ENCODE measurements at places on chromosomes 1 and 21.

DNA sequence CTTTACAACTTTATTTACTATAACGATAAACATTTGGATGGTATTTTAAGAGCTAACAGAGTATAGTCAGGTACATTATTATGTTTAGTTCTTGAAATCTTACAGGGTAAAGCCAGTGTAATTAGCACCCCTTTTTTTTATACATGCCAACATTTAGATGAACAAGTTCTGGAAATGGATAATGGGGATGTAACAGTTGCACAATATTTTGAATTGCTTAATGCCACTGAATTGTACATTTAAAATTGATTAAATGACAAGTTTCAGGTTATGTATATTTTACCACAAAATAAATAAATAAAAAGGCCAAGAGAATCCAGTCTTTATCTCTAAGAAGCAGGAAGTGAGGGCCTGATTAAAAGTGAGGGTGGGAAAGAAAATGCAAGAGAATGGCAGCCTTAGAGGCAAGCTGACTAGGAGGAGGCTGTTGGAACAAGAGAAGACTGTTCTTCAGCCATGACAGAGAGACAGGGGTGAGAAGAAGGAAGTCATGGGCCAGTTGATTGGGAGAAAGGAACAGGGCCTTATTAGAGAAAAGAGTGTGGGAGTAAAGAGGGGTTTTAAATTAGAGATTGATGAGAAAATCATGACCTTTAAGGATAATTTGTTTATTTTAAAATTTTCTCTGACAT is 49.9 kb upstream of the TNFSF18 start:
- no peak for DNase-seq

DNA sequence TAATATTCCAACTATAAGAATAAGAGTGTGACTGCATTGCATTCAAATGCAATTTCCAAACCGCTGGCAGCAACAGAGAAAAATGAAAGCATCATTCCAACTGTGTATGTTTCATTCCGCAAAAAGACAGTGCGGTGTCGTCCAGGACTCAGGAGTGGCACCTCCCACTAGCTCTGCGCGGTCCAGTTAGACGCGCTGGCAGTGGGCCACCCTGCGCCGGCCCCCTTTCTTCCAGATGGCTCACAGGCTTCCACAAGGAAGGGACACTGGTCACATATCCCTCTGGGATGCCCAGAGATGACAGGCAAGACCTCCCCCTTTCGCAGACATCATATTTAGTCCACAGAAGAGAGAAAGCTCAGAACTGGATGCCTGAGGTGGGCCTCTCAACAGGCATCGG is 11.9 kb downstream of the WRAP73 start:
- DNase-seq = no peak

- DNase-seq = no peak
Measured at GRCh38 chr1:104785575-104786187, 1036.0 kb downstream of the AMY1C start.

DNA sequence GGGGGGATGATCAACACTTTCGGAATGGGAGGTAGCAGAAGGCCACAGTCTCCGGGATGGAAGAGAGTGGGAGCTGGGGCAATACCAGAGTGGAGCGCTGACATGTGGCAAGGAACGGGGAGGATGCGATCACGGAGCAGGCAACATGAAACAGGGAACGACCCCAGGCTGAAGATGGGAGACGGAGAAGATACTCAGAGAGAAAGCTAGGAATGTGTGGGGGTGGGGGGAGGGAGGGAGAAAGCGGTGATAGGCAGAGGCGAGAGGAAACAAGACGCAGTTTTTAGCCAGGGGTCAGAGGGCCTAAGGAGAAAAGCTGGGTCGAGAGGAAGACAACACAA is 577 bp downstream of the RAB3GAP2 start:
- no peak for DNase-seq

DNA sequence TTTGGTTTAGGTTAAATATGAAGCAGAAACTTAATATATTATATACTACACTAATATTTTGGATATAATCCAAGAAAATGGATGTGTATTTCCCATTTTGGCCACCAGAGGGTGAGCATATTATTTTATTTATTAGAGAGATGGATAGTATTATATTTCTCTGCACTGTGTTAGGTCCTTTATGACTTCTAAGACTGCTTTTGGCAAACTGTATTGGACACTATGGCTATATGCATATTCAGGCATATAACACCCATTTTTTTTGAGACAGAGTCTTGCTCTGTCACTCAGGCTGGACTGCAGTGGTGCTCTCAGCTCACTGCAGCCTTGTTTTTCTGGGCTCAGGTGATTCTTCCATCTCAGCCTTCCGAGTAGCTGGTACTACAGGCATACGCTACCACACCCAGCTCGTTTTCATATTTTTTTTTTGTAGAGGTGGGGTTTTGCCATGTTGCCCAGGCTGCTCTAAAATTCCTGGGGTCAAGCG is 17.8 kb upstream of the PGM1 start:
- DNase-seq = no peak

DNA sequence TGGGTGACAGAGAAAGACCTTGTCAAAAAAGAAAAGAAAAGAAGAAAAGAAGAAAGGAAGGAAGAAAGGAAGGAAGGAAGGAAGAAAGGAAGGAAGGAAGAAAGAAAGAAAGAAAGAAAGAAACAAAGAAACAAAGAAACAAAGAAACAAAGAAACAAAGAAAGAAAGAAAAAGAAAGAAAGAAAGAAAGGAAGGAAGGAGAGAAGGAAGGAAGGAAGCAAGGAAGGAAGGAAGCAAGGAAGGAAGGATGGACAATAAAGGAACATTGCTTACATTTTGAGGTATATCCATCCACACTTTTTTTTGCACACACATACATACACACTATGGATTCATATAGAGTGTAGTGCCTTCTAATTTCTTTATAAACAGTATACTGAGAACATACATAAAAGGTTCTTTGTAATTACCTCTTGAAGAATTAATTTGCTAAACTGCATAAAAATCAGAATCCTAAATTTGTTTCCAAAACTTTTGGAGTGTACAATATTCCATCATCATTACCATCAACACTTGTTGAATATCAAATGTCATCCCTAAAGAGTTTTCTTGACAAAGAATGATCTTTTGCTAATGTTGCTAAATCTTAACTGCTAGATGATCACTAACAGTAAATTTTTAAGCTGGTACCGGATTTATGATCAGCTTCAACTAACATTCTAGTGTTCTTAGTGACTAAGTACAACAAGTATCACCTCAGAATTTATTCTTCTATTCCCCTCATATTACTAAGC is 11.4 kb upstream of the GADD45A start:
- DNase-seq = no peak

DNA sequence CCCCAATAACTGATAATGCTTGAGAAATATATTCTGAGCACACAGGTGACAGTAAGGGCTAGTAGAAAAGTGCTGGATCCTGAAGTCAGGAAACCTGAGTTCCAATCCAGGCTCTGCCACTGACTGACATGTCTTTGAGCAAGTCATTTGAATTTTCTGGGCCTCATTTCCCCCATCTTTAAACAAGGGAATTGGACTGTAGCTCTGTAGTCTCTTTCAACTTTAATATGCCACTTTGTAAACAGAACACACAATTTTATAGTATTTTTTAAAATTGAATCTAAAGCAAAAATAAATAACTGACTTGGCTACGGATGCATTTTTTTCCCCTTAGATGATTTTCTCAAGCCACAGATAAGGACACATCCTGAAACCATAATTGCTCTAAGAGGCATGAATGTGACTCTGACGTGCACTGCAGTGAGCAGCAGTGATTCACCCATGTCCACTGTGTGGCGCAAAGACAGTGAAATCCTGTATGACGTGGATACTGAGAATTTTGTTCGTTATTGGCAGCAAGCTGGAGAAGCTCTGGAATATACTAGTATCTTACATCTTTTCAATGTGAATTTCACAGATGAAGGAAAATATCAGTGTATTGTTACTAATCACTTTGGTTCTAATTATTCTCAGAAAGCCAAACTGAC is 37.0 kb downstream of the LRIG2 start:
- DNase-seq = peak; percentile 51

DNA sequence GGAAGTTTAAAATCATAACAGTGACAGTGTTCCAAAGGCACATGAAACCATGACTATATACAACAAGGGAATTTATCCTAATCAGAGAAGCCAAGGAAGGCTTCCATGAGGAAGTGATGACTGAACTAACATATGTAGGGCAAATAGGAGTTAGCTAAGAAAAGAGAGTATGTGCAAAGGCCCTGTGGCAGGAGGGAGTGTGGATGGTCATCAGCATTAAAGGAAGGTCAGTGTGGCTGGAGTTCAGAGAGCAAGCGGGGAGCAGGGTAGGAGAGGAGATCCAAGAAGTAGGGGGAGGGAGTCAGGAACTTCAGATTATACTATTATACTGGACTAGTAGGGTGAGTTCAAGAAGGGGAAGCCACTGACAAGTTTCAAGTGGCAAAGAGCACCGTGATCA is 8.4 kb downstream of the MAP7D1 start:
- no peak for DNase-seq

- DNase-seq = no peak
Measured at GRCh38 chr21:39307466-39307865, 6.0 kb downstream of the BRWD1 start.

DNA sequence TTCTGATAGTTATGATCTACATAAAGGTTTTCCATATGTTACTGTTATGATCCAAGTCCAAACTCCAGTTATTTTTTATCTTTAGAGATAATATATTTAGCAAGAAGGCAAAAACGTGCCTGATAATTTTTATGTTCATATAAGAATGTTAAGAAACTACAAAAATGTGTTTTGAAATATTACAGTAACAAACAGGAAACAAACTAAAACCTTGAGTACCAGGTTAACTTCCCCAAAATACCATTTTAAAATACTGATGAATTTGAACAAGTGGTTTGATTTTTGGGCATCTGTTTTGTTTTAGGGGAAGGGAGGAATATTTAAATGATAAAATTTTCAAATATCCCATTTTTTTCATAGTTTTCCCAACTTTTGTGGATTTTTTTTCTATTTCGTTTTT is 124.8 kb downstream of the NR5A2 start:
- DNase-seq = no peak
